ENCODE measurements at places on chromosomes 13 and 19. TPM values are rescaled to one million over a fixed set of nuclear protein-coding genes. Genes with fewer than 3 reads are reported as not detected.

MZT1 gene
- 4.3 TPM for total RNA-seq

POU4F1 gene
- total RNA-seq: 1.3 TPM

CEACAM7 gene
- 0.19 TPM for total RNA-seq

ZNF428 gene
- 93.1 TPM for total RNA-seq

CARM1 gene
- 82.4 TPM for total RNA-seq

SKA3 gene
- total RNA-seq: 8.7 TPM

DBP gene
- 51.0 TPM for total RNA-seq

CBARP gene
- 6.6 TPM for total RNA-seq

ZNF429 gene
- total RNA-seq: 32.3 TPM

ZNF333 gene
- 48.7 TPM for total RNA-seq

ANKRD10 gene
- 180 TPM for total RNA-seq

ZC3H4 gene
- 47.3 TPM for total RNA-seq

AP3D1 gene
- total RNA-seq: 201 TPM

PSG7 gene
- not detected for total RNA-seq

C19orf85 gene
- total RNA-seq: not detected

RAB20 gene
- total RNA-seq: 27.2 TPM

CLDN10 gene
- 1.8 TPM for total RNA-seq

CD37 gene
- total RNA-seq: 12.6 TPM

SLC8A2 gene
- total RNA-seq: 12.9 TPM

IFI30 gene
- 7.4 TPM for total RNA-seq

SERTM1 gene
- total RNA-seq: 0.08 TPM

MAMSTR gene
- total RNA-seq: 21.8 TPM

ERICH4 gene
- not detected for total RNA-seq

ZNF547 gene
- 11.8 TPM for total RNA-seq

GET3 gene
- 109 TPM for total RNA-seq

EFNA2 gene
- total RNA-seq: 1.5 TPM

OVOL3 gene
- 3.3 TPM for total RNA-seq

TEX101 gene
- 73.1 TPM for total RNA-seq

IZUMO2 gene
- total RNA-seq: 18.0 TPM

MPHOSPH8 gene
- total RNA-seq: 31.0 TPM

S1PR5 gene
- total RNA-seq: 0.12 TPM

ZNF439 gene
- total RNA-seq: 17.1 TPM

TEX29 gene
- total RNA-seq: 10.4 TPM

MEIOSIN gene
- 9.2 TPM for total RNA-seq

LGALS4 gene
- total RNA-seq: 1.6 TPM

KBTBD6 gene
- total RNA-seq: 13.9 TPM

CAMSAP3 gene
- 104 TPM for total RNA-seq

UBE2L5 gene
- 33.4 TPM for total RNA-seq

OR4F17 gene
- total RNA-seq: not detected

EBI3 gene
- 8.4 TPM for total RNA-seq

ODAD3 gene
- total RNA-seq: 9.7 TPM

SMAD9 gene
- 11.3 TPM for total RNA-seq
